ENCODE measurements at places on chromosomes 2 and 18. TPM values are rescaled to one million over a fixed set of nuclear protein-coding genes. Genes with fewer than 3 reads are reported as not detected.
A peak's percentile ranks its signal among the peaks of the same experiment; 100 is the strongest.

The TEX44 gene
- total RNA-seq: not detected

DNA sequence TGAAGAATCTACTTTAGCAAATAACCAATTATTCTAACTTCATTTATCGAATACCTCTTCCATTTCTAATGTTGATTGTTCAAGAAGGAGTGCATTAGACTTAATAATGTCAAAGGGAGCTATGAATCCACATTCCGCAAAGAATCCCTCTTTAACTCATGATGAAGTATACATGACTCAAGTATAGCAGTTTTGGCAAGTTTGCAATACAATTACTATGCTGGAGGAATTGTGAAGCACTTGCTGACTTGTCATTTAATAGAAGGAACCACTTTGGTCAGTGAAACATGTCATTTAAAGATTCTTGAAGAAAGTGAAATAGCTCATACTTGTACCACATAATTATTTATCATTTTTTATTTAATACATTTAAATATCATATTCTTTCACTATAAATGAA, 125.1 kb downstream of the SLC39A10 start:
- no peak for DNase-seq
- no peaks in the 10 kb centered on the region for H3K36me3 ChIP-seq
- H3K4me3 ChIP-seq: no peak overlapping the region
- H3K27me3 ChIP-seq: no peaks in the 10 kb centered on the region
- no peaks in the 10 kb centered on the region for H3K4me1 ChIP-seq

- H3K4me3 ChIP-seq: no peak overlapping the region
- no peaks in the 10 kb centered on the region for H3K36me3 ChIP-seq
- peak; percentile 33 for DNase-seq
- no peak overlapping the region for H3K27ac ChIP-seq
- no peaks in the 10 kb centered on the region for H3K4me1 ChIP-seq
- peaks cover 39% of the 10 kb centered on the region for H3K27me3 ChIP-seq
Observed at GRCh38 chr2:29238497-29238896, 123.3 kb downstream of the CLIP4 start.

The GPR55 gene
- total RNA-seq: not detected

- H3K36me3 ChIP-seq: no peaks in the 10 kb centered on the region
- peak; percentile 23 for DNase-seq
- peaks cover 37% of the 10 kb centered on the region for H3K4me1 ChIP-seq
- H3K4me3 ChIP-seq: peak overlapping the region; percentile 96
Observed at GRCh38 chr2:15561574-15562344, 625 bp upstream of the NBAS start.
